ENCODE measurements at places on chromosomes 7 and 10.

GRCh38 chr10:109218207-109218606, 705.1 kb downstream of the XPNPEP1 start:
- DNase-seq: no peak

- no peak for DNase-seq
Measured at GRCh38 chr10:24793648-24794379, 70.1 kb upstream of the ARHGAP21 start.

- DNase-seq: no peak
Measured at GRCh38 chr7:77244222-77244934, 44.8 kb upstream of the FGL2 start.

DNA sequence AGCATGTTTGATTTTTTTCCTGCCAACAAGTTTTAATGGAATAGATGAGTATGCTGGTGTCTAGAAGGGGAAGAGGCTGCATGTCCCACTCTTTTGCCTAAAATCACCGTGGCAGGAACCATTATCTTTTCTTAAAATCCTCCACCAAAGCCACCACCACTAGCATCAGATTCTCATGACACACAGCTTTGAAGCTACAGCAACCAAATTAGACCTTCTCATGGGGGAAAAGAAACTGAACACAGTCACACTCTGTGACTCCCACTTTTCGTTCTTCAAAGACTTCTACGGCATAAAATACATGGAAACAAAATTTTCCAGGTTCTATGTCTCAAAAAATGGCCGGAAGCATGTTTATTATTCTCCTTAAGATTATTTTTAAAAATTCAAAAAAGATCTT, 81.8 kb downstream of the SGMS1 start:
- DNase-seq: no peak

GRCh38 chr7:141184532-141185190, 110.8 kb downstream of the TMEM178B start:
- DNase-seq: no peak

- no peak for DNase-seq
Measured at GRCh38 chr7:138907201-138907847, 73.9 kb downstream of the KIAA1549 start.

- DNase-seq: no peak
Measured at GRCh38 chr7:49635800-49636199, 137.6 kb upstream of the VWC2 start.

DNA sequence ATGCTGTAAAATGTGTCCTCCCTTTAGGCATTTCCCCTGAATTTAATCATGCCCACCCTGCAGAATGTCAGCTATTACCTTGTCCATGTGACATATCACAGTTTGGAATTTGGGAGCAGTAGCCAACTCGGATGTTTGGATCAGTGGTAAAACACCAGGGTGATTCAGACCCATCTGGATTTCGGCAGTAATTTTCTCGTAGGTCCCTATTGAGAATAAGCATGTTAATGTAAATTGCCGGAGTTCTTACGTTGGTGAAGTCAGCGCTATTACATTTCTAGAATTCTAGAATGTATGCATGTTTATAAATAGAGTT, 44.1 kb downstream of the HGF start:
- peak; percentile 18 for DNase-seq

DNA sequence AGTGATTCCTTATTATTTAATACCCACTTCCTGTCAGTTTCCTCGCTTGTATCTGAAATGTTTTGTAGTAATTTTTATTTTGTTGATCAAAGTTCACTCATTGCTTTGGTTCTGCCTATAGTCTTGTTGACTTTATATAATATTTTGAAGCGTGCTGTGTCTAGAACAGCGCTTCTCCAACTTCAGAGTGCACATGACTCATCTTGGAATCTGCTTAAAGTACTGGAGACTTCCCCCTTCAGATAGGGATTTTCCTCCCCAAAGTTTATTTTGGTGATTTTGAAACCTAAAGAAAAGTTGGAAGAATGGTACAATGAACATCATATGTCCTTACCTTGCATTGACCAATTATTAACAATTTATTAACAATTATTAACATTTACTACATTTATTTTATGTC, 5.8 kb downstream of the COMTD1 start:
- no peak for DNase-seq

- no peak for DNase-seq
Measured at GRCh38 chr10:85786401-85786899, 580.1 kb downstream of the GRID1 start.

GRCh38 chr7:87032604-87033339, 26.7 kb downstream of the ELAPOR2 start:
- DNase-seq: no peak

- no peak for DNase-seq
Measured at GRCh38 chr7:135383525-135384175, 126.3 kb downstream of the CNOT4 start.

DNA sequence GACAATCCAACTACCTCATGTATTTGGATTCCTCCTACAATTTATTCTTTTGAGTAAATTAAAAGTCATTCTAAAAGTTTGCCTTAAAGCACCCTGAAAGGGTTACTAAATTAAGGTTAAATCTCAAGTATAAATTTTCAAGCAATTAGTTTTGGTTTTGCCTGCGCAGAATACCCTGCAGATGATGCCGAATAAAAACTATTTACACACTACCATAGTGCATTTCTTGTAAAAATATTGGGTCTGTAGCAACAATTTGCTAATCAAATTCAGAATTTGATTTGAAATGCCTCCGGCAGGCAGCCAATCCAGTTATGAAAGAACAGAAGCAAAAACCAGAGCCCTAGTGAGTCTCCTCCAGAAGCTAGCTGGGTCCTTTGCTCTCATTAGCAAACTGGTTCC, 122.2 kb downstream of the TWIST1 start:
- no peak for DNase-seq

DNA sequence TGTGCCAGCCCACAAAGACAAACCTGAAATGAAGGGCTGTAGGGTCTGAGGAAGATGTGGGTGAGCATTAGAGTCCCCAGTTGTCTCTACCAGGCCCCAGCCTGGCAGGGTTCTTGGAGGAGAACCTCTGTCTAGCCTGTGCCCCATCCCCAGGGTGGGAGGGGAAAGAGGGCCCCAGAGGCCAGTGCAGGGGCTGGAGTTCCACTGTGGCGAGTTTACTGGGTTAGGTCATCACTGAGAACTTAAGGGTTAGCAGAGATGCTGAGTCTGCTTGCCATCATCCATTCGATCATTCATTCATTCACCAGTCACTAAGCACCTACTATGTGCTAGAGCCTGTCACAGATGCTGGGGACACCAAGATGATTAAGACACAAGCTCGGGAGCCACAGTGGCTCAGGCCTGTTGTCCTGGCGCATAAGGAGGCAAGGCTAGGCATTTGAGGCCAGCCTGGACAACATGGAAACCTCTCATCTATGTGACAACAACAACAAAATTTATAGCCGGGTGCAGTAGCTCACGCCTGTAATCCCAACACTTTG, 2.6 kb downstream of the ANKRD2 start:
- DNase-seq: no peak

DNA sequence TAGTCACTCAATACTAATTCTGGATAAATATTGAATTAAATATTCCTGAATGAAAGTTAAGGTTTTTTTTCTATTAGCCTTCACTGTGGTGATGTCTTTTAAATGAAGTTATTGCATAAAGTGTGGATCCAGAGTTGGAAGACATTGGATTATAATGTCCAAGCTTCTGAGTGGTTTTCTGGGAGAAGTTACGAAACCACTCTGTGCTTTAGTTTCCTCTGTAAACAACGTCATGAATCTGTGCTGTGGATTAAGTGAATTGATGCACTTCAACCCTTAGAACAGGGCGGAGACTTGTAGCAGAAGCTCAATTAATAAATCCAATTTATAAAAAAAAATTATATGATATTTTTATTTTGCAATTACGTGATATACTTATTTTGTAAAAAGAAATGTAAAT, 271.7 kb downstream of the BICC1 start:
- no peak for DNase-seq

- DNase-seq: no peak
Measured at GRCh38 chr10:55630491-55631056, 730.5 kb downstream of the ZWINT start.

- no peak for DNase-seq
Measured at GRCh38 chr7:20647908-20648776, 32.7 kb downstream of the ABCB5 start.
